Activated CD4-positive, alpha-beta T cell treated with anti-CD3 and anti-CD28 coated beads for 36 hours (primary cell): ENCODE measurements at places on chromosomes 3 and 15.

DNA sequence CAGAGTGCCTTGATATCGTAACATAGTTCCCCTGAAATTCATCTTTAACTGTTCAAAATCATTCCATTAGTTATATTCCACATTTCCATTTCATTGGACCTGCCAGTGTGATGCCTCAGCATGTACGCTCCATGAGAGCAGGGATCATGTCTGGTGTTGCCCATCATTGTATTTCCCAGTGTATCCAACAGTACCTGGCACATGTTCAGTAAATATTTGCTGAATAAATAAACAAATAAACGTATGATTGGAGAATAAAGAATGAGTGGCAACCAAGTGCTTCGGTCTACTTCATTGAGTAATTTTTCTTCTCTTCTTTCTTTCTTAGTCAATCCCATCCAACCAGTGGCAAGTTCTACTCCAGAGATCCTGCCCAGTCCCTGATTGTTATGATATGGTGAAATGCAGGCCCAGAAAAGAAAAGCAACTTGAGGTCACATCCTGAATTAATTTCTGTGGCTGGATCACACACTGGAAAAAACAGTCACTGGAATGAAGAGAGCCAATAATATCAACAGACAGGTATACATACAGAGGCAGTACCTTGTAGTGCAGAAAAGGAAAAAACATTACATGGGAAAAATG is 101.2 kb downstream of the PLCH1 start:
- DNase-seq = no peak

DNA sequence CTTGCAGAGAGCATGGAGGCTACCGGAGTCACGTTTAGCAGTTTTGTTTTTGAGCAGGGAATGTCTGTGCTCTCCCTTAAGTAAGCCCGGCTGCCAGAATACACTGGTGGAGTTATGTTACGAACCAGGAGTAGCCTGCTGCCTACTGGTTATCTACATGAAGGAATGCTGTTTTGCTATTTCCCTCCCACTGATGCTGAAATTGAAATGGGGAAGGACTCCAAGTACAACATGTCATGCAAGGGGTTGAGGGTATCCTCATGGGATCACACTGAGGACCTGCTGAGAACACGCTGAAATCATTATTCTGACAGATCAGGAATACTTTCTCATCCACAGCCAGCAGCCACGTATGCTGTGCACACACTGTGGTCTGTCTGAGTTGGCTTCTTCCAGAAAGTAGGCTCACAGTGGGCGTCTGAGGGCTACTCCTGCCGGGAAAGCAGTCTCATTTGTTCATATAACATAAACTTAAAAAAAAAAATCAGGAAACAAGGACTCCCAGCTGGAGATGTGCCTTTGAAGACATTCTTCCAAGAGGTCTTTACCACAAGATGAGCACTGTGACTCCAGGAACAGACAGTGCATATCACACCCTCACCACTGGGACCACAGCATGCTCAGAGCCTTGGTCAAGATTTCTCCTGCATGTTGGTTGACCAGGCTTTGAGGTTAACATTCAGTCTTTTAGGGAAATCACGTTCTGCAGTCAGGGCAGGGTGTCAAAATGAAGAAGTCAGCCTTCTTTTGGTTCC is 300.4 kb upstream of the RASGRP1 start:
- no peak for DNase-seq

DNA sequence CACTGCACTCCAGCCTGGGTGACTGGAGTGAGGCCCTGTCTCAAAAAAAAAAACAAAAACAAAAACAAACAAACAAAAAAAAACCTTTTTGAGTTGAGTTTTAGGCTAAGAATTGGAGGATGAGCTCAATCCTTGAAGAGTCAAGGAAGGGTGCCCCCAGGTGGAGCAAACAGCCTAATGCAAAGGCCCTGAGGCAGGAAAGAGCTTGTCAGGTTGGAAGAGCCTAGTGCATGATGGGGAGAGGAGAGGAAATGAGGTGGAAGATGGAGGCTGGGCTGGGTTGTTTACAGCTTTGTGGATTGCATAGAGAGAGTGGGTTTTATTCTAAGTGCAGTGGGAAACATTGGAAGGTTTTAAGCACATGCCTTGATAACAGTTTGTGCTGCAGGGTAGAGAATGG is 2.1 kb upstream of the SNX22 start:
- peak; percentile 63 for DNase-seq

DNA sequence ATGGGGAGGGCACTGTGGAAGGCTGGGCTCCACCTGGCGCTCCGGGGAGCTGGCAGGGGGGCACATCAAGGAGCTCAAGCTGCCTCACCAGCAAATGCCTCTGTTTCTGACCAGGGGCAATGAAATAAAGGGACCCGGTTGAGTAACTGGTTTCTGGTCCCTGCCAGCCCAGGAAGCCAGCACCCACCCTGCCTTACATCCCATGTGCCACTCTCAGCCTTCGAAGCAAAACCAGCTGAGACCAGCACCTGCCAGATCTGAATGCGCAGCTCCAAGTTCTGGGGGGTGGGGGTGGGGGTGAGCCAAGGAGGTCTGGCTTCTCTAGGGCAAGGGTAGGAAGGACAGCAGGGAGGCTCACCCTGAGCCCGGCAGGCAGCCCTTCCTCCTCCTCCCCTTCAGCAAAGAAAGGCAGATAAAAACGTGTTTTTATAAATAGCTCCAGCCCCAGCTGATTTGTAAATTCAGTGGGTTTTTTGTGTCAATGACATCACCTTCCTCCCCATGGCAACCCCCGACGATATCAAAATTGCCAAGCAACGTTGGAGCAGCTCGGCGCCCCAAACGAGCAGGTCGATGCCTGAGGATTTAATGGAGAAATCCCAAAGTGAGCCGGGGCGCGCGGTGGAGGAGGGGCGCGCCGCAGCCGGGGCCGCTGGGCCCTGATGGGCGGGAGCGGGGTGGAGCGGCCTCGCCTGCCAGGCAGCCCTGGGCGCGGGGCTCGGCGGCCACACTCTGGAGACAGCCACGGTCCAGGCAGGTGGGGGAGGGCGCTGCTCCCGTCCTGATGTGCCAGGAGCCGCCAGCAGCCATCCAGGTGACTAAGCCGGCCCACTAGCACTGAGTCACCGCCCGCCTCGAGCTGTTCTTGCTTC is at the start of gene PAK6:
PAK6 (plus strand) TSS at position 532 of the 872 bp plus-strand sequence. CDS start 25,723 bp downstream, outside the sequence.
- DNase-seq = peak; percentile 76

DNA sequence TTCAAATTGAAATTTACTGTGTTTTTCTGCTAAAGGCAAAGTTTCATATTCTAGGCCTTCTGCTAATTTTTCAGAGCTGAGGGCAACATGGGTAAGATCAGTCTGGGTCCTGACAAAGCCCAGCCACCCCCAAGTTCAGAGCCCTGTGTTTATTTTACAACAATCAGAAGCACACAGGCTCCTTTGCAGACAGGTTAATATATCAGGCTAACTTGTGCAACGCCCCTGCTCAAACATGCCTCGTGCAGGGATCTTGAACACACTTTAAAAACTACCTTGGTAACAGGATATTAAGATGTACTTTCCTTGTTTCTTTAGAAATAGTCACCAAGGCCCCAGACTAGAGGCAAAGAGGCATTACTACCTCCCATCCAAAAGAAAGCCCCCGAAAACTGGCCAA is 64.0 kb downstream of the POLR2M start:
- no peak for DNase-seq

GRCh38 chr3:150059241-150059640 is 88.5 kb upstream of the PFN2 start:
- no peak for DNase-seq

GRCh38 chr3:105523501-105523900 is 156.8 kb downstream of the ALCAM start:
- no peak for DNase-seq

DNA sequence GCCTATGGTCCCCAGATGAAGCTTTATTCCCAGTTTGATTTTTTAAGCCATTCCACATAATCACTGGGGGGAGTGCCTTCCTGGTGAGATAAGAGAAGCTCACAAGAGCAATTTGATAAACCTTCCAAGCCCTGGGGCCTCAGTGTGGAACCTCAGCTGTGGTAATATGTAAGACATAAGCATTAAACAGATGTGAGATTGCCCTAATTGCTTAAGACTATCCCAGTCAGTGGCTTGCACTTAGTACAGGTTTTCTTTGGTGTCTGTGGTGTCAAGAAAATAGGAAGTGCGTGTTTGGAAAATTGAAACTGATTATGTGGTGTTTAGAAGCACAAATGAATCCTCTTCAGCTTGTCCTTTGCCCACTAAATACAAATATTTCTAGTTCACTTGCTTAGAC is 54.3 kb downstream of the LRRN1 start:
- DNase-seq = no peak

GRCh38 chr3:26118165-26118564 is 328.3 kb downstream of the OXSM start:
- DNase-seq = no peak

DNA sequence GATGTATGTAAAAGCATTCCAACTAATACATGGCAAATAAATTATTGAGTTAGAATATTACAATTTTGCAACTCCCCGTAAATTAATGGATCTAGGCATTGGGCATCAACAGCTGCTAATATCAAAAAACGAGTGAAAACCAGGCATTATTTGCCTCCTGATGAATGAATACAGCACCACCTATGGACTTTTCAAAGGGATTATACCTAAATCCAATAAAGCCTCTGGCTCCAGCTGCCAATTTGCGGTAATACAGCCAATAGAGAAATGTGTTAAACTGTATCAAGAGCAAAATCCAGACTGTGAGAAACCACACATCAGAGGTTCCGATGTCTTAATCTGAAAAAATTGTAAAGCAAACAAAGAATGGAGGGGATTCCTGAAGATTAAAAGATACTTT is 16.3 kb upstream of the A4GNT start:
- no peak for DNase-seq

GRCh38 chr15:68795298-68795848 is 25.3 kb downstream of the ANP32A start:
- peak; percentile 87 for DNase-seq

DNA sequence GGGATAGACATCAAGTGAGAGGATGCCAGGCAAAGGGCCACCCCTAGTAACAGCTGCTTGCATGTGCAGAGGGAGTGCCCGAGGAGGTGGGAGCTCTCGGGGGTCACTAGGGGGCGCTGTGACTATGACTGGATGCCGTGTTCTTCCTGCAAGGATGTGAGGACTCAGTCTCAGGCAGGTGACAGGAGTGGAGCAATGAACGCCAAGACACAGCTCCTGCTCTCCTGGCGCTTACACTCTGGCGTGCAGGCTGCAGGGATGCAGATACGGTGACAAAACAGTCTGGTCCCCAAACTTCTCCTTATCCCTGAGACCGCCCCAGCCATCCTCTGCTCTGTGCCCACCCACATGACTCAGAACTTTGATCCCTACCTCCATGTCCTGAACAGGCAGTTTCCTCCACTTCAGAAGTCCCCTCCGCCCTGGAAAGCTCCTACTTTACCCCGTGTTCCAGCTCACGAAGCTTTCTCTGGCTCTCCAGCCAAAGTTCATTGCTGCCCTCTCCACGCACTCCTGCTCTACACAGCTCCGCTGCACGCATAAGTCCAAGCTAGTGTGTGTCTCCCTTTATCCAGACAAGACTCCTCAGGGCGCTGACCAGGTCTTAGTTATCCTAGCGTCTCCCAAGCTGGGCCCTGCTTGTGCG is 14.7 kb downstream of the RHOV start:
- DNase-seq = peak; percentile 94

- peak; percentile 69 for DNase-seq
These were observed 69.7 kb upstream of the LRRFIP2 start for GRCh38 chr3:37243820-37244748.

GRCh38 chr15:79084308-79084968 is 6.1 kb downstream of the RASGRF1 start:
- no peak for DNase-seq

- no peak for DNase-seq
These were observed 22.3 kb upstream of the C2CD4B start for GRCh38 chr15:62187425-62187824.

DNA sequence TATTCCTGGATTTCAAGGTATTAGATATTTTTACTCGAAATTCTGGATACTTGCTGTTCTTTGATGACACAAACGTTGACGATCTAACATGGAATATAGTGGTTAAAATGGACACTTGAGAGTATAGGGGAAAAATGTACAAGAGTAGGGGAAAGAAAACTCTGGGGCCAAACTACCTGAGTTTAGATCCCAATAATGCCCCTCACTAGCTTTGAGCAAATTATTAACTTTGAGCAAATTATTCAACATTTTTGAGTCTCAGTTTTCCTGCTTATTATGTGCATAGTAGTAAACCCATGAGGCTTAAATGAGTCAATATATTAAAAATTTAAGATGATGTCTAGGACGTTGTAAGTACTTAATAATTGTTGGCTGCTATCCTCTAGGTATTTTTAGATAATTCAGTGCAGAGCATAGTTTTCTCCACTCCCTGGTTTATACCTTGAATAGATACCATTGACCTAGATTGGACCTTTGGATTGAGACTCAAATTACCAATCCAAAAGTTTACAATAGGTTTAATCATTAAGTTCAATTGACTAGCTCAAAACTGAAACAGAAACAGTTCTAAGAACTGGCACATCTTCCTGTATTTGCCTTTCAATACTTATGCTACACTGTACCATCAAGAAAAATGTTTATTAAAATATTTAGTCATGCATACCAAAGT is 4.5 kb downstream of the ADGRG7 start:
- DNase-seq = no peak

- DNase-seq = no peak
These were observed 447.8 kb downstream of the MECOM start for GRCh38 chr3:169215461-169216352.

GRCh38 chr3:55461896-55462295 is 25.2 kb downstream of the WNT5A start:
- no peak for DNase-seq

DNA sequence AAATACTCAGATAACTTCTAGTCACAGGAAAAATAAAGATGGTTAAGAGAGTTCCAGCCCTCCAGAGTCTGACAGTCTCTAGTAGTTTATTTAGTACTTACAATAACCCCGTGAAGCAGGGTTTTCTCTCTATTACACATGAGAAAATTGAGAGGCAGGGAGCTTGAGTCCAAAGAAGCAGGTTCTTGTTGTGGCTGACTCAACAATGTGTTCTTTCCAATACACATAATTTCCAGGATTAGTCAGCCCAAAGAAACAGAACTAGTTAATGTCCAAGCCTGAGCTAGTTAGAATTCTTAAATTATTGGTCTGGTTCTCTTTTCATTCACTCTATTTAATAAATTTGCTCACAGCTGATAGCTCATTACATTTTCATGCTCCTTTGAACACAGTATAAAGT is 49.9 kb downstream of the ALDH1A2 start:
- no peak for DNase-seq

DNA sequence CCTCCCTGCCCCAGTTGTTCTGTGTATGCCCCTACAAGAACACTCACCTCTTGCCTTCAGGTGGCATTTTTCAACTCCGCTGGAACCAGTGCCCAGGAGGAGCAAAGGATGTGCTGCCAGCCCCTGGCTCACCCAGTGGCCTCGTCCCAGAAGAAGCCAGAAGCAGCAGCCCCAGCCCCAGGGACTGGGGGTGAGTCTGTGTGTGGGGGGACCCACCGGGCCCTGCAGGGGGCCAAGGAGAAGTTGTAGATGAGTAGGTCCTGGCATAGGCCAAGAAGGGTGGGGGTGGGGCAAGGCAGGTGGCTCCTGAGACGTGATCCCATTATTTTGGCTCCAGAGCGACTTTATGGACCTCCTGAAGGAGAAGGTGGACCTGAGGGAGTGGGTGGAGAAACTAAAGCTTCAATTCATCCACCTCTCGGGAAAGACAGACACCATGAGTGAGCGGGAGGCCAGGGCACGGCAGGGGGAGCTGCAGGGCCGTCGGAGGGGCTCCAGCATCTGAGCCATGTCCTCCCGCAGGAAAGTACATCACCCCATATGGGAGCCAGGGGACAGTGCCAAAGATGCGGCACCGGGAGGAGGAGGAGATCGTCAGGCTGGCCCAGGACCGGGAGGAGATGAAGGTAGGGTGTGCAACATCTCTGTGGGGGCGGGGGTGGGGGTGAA is 29.3 kb downstream of the NGRN start:
- DNase-seq = no peak

- DNase-seq = no peak
These were observed 4.4 kb downstream of the AADAC start for GRCh38 chr3:151818361-151818760.
